ENCODE measurements at places on chromosomes 6 and 20.

GRCh38 chr20:1392443-1392692, 486 bp downstream of the FKBP1A start:
- no peak for DNase-seq

DNA sequence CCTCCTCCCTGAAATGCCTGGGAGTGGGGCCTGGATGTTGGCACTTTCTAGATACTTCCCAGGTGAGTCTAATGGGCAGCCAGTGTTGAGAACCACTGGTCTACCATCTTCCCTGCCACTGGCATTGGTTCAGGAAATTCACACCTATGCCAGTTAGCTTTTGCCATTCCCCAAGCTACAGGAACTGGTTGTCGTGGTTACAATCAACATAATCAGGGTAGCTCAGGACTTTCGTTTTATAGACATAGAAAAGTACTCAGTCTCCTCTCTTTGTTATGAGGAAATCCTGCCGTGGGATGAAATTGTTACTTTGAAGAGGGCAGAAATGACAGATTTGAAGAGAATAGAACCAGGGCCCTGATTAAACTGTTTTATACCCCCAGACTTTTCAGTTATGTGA, 127.9 kb upstream of the FOXO3 start:
- no peak for DNase-seq

DNA sequence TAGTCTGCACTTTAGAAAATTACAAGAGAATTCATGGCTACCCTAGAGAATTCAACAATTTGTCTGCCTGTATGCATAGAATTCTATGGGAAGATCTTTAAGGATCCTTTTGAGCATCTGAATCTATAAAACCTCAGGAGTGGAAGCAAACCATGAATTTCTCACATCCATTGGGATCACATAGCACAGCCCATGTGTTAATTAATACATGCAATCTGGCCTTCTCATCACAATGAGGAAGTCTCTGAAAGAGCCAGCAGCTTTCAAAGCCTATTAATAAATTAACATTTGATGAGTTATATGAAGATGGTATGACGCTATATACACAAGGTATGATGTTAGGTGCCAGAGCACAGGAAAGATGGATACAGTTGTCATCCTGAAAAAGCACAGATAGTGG, 24.7 kb downstream of the NDUFAF4 start:
- no peak for DNase-seq

- DNase-seq: no peak
Observed at GRCh38 chr6:40352527-40353170, 234.5 kb downstream of the LRFN2 start.

DNA sequence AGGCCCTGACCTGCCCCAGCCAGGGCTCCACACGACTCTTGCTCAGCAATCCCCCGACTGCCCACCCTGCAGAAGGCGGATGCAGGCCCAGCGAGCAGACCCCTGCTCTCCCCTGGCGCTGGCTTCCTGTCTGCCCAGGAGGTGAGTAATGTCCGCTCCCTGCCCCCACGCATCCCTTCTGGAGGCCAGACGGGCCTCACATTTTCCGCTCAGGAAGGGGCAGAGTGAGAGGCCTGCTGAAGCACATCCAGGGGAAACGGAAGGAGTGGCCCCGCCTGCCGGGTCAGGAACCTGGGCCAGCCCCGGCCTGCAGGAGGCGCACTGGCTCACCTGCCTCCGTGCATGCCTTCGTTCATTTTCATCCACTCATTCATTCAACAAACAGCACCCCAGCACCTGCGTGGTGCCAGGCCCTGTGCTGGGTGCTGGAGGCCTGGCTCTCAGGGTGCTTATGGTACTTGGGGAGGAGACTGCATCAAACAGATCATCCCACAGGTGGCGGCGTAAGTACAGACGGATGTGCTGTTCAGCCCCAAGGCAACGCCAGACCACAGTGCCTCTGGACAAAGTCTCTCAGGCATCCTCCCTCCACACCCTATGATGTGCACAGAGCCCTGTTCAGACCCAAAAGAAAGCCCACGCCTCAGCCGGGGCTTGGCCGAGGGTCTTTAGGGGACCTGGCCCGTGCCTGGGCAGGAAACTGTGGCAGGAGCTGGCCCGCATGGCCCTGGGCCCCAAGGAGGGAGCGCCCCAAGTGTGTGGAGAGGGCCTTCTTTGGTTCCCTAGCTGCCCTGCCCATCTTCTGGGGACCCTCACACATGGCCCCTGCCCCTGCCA, 112.1 kb downstream of the ASXL1 start:
- no peak for DNase-seq

DNA sequence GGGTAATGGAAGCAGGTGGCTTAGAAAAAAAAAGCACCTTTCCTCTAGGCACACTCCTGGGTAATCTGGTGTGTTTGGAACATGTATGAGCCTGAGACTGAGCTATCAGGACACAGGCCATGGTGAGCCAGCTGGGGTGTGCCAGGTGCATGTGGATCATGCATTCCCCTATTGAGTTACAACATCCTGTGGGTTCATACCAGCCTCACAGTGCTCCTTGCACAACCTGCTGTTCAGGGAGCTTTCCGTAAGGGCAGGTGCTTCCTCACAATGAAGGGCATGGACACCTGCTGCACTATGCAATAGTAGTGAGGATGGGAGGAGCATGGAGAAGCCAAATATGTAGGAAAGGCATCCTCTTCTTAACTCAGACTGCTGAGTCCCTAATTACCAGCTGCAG, 197.2 kb upstream of the SUPT3H start:
- no peak for DNase-seq

GRCh38 chr6:6105472-6106036, 98.8 kb upstream of the NRN1 start:
- no peak for DNase-seq

- no peak for DNase-seq
Observed at GRCh38 chr6:138989098-138989983, 1.3 kb upstream of the REPS1 start.

DNA sequence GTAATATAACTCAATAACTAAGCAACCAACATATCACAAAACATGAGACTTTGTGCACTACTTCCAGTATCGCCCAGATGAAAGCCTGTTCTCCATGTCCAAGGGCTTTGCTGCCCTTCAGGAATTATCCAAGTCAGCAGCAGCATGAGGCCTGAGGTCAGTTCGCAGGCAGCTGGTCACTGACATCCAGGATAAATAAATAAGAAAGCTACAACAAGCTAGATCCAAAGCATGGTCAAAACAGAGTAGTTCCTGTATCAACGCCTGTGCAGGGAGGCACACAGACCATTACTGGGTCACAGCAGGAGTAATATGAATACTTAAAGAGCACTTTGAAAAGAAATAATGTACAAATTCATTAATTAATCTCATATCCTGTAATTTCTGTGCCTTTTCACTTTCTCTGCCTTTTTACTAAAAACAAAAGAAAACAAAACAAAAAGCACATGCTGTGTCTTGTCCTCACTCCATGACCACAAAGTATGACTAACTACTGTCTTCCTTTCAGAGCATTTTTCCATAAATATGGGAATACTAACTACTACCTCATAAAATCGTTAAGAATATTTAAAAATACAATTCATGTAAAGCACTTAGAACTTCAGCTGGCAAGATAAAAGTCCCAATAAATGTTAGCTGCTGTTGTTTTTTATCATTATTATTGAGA, 374.9 kb upstream of the IRAK1BP1 start:
- DNase-seq: no peak

DNA sequence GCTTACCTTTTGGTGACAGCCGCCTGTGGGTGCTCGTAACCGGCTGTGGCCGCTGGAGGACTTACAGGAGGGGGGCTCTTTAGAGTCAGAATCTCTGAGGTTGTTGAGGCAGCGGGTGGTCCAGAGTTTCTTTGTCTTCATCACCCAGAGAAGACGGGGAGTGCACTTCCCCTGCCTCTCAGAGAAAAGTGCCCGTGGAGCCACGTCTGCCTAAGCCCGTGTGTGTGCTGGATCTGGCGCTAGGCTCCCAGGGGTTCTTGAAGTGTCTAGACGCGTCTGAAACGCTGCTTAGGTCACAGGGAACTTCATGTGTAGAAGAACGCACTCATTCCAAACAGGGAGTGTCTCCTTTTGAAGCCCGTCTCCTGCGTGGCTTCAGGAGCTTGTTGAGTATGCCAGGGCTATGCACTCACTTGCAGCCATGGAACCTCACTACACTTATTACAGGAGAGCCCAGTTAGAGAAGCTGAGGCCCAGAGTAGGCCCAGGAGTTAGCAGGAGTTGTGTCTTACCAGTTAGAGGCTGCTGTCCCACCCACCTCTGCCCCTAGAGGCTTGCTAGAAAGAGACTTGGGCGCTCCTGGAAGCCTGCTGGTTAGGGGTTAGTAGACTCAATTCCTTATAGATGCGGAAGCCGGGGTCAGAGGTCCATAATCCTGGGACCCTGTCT, 1.3 kb downstream of the LSM14B start:
- no peak for DNase-seq

DNA sequence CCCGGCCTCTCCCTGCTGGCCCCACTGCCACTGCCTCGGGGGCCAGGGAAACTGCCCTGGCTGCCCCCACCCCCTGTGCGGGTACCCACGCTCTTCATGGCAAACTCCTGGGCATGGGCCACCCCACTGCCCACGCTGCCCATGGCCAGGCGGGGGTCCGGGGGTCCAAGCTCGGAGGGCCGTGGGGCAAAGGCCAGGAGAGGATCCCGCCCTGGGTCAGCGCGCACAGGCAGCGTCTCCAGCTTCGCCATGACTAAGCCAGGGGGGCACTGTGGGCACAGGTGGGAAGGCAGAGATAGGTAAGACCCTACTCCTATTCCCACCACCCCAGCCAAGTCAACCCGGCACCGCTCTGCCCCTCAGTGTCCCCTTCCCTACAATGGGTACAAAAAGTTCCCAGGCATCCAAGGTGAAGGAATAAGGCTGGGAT, 6.4 kb downstream of the LZTS3 start:
- no peak for DNase-seq

DNA sequence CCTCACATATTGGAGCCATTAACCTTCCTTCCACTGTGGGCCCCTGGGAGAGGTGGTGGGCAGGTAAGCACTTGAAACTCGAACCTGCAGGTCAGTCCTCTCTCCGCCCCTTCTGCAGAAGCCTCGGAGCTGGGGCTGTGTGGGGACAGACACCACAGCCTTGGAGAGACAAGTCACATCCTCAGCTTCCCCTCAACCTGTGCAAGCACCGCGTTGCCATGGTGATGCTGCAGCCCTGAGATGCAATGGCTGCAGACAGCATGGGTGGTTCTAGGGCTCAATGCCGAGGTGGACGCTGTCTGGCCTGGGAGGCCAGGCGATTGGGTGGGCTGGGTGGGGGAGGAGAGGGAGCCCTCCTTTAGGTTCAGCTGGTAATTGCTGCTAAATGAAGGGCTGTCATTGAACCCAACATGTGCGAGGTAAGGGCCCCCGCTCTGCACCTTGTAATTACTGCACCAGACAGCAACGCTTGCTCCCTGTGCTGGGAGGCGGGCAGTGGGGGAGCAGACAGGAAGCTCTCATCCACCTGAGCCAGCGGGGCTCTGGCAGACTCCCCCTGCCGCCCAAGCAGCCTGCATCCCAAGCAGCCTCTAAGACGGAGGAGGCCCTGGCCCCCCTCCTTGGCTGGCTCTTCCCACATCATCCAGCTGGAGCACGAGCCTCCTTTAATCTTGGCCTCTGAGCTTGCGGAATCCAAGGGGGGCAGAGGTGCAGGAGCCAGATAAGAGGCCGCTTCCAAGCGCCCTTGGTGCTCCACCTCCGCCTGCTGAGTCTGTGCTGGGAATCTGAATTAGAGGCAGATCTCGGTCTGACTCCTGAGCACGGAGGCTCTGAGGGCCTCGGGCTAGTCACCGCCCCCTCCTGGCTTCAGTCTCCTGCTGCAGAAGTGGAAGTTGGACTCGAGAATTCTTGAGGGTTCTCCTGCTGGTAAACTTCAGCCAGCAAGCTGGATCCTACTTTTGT, 39.8 kb upstream of the CDH22 start:
- no peak for DNase-seq

GRCh38 chr20:9838035-9838377, 870 bp downstream of the PAK5 start:
- DNase-seq: no peak

- no peak for DNase-seq
Observed at GRCh38 chr6:117469356-117469755, 13.1 kb upstream of the DCBLD1 start.

DNA sequence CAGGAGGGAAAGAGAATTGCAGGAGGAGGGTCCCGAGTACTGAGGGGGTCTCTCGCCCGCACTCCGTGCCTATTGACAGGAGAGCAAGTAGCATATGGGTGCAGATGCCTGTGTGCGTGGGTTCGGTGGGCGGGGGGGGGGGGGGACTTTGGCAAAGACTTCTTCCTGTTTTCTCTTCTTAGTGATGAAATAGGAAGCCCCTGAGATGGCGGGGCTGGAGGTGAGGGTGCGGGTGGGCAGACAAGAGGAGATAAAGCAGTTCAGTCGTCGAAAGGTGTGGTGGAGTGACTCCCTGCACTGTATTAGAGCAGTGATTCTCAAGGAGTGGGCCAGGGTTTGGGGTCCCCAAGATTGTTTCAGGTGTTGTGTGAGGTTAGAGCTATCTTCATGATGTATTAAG, 3.7 kb downstream of the NAA20 start:
- no peak for DNase-seq

GRCh38 chr6:119446609-119447008, 97.0 kb upstream of the MAN1A1 start:
- DNase-seq: no peak

DNA sequence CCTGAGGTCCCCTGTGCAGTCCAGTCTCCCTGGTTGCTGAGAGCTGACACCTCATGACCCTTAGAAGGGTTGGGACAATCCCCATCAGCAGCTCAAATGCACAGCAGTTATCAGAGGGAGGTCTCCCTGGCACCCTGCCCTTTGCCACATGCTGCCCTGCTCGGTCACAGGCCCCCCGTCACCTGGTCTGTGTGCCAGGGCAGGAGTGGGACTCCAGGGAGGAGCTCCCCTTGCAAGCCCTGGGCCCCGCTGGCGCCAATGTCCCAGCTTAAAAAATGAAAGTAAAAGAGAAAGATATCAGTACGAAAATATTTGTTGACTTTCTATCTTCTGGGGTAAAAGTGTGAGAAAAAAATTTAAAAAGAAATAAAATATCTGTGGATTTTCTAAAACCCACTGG, 68.1 kb upstream of the SLC22A16 start:
- no peak for DNase-seq

GRCh38 chr6:162497389-162497788, 230.2 kb downstream of the PRKN start:
- DNase-seq: no peak

DNA sequence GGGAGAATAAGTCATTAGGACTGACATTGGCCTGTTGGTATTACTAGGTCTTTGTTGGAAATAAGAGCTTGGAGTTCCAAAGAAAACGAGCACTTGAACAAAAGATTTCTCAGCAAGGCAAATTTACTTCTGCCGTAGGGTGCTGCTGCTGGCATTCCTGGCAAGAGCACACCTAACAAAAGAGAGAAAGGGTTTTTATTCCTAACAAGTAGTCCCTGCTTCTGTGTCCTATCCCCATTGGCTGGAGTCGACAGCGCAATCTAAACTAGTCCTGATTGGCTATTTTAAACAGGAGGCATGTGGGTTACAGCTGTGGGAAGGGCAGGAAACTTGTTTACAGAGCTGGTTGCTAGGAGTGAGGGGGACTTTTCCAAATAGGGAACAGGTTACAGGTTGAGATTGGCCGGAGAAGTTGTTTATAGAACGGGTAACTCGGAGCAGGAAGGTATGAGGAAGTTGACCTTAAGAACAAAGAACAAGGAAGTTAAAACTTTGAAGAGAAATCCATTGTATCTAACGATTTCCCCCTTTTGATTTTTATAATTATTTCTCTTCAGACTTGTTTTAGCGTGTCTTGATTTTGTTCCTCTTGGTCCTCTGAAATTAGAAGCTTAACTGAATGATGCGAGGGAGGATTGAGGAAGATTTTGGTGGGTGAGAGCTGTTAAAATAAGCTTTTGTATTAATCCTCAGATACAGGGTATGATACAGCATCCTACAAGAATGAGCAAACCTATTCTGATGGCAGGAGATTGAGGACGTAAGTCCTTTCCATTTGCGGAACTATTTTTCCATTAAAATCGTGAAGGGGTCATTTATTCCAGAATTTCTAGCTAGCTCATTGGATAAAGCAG, 3.4 kb upstream of the ZNFX1 start:
- peak; percentile 54 for DNase-seq
